ENCODE measurements at places on chromosomes 16 and 17.

DNA sequence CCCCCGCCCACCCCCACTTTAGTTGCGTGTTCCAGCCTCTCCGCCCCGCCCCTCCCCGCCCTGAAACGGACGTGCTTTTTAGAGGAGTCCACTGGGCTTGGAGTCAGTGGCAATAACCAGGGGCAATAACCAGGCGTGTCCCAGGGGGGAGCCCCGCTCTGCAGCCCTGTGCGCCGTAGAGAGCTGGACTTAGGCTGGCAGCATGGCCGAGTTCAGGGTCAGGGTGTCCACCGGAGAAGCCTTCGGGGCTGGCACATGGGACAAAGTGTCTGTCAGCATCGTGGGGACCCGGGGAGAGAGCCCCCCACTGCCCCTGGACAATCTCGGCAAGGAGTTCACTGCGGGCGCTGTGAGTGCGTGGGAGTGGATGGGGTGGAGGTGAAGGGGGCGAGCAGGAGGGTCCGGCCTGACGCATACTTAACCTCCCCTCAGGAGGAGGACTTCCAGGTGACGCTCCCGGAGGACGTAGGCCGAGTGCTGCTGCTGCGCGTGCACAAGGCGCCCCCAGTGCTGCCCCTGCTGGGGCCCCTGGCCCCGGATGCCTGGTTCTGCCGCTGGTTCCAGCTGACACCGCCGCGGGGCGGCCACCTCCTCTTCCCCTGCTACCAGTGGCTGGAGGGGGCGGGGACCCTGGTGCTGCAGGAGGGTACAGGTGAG is at the start of gene ALOX15B:
ALOX15B (plus strand) TSS at position 106 of the 657 bp plus-strand sequence; CDS start at position 203, 97 bp downstream.
- no peak for DNase-seq

GRCh38 chr17:7211491-7212273 is 8.0 kb downstream of the DLG4 start:
- no peak for DNase-seq

DNA sequence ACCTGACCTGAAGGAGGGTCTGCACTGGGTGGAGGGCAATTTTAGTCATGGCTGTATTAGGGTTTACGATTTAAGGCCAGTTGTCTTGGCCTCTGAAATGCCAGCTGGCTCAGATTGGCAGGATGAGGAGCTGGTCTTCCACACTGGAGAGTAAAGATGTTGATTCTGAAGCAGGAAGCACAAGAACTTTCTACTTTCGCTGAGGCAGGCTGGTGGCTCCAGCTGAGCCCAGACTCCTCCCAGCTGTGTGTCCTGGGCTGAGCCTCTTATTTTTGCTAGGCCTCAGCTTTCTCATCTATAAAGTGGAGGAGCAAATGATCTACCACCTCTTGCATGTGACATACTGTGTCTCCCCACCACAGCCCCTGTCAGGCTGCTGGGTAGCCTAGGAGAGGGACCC is 74.4 kb downstream of the MRM1 start:
- no peak for DNase-seq

GRCh38 chr16:88771294-88771772 is 13.7 kb downstream of the PIEZO1 start:
- DNase-seq: no peak

DNA sequence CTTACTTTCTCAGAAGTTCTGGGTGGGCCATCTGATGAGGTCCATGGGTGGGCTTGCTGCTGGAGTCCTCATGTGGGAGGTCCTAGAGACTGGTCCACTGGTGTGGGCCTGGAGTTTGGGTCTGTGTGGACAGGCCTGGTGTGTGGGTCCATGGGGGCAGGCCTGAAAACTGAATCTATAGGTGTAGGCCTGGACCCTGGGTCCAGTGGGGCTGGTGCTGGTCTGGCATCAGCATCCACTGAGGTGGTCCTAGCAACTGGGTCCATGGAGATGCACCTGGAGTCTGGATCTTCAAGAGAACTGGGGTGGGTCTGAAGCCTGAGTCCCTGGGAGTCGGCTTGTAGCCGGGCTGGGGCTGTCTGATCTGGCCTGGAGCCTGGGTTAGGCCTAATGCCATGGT is 253.8 kb upstream of the CCL2 start:
- no peak for DNase-seq

GRCh38 chr16:55133654-55134053 is 190.3 kb upstream of the IRX6 start:
- no peak for DNase-seq

DNA sequence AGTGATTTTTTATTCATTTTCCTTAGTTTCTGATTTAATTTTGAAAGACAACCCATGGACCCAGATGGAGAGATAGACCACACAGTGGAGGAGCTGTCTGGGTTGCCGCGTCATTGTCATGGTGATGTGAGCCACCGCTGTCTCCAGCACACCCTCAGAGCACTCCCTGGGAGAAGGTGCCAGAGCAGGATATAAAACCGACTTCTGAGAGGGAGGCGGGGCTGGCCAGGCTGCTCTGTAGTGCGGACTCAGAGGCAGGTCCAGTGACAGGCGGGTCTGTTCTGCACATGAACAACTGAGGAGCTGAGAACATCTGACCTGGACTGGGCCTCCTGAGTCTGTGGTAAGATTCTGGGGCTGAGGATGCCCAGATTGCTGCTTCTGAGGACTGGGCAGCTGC is 216.3 kb upstream of the NLRP1 start:
- peak; percentile 30 for DNase-seq

GRCh38 chr16:10180771-10181163 is 1.5 kb downstream of the GRIN2A start:
- DNase-seq: peak; percentile 14

All from kidney tubule cell (primary cell).